ENCODE measurements at places on chromosomes 7 and 10.

DNA sequence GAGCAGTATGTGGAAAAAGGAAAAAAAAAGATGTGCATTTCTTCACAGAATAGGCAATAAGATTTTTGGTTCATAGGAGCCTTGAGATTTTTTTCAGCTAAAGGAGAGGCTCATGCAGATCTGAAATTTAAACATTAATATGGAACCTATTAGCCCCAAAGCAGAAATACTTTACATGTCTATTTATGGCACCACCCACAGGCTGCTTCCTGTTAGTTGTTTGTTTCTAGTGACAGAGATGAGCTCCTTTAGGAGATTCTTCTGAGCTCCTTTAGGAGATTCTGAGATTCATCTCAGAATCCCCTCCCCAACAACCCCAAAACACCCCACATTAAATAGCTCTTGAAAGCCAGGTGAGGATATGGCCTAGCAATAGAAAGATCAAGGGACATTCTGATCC lies 27.9 kb upstream of the HPS1 start:
- DNase-seq, result no peak

DNA sequence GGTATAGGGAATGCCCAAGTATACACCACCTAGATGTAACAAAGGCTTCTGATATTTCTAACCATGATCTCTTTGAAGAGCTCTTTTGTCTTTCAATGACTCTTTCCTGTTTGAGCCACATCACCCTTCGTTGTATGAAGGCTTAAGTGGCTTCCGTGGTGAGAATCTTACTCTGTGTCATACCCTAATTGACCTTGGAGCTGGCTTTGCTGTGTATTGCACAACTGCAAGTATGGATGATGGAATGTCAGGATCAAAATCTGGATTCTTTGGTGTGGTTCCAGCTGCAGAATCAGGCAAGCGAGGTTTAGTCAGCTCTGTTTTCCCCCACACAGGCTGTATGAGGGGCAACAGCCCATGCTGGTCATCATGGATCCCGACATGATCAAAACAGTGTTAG lies 16.0 kb downstream of the CYP3A43 start:
- DNase-seq, result no peak

DNA sequence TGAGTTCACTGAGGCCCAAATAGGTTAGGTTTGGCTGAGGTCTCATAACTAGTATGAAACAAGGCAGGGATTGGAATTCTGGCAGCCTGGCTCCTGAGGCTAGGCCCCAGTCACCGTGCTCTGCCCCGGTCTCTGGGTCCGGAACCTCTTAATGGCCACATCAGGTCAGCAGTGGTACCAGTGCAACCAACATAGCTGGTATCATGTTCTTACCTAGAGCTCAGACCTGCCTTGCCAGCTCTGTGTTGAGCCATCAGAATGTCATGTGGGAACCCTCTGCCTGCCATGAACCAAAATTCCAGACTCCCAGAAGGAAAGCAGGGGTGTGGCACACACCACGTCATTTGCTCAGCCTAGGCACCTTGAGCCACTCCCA lies 56.5 kb downstream of the ZNF467 start:
- DNase-seq, result no peak

DNA sequence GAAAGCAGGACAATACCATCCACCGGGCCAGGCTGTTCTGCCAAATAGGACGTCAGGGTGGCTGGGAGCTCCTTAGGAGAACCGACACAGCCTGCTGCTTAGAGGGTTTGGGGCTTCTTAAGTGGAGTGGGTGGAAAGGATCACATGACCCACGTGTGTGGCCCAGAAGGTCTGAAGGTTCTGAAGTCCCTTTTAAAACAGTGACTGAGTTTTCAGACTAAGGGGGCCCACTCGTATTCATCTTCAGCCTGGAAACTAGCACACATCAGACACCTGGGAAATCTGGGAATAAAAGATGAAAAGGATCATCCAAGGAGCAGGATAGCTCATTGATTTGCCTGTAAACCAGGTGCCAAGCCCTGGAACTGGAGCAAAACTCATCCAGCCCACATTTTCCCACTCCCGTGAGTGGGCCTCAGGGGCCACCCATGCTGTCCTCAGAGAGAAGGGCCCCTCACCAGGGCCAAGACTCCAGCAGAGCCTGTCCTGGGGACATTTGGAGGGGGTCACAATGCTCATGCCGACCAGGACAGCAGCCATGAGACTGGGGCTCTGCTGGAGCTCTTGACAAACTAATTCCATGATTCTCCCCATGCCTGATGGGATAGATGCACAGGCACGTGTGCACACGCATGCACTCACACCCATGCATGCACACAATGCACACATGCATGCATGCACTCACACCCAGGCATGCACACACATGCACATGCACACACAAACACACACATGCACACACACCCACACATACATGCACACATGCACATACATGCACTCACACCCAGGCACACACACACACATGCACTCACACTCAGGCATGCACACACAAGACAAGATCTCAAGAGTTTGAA lies 168.8 kb upstream of the PPP2R2D start:
- DNase-seq, result no peak

GRCh38 chr10:71765176-71765904 lies 8.0 kb downstream of the VSIR start:
- DNase-seq, result no peak

- no peak for DNase-seq
Observed at GRCh38 chr10:36109399-36110023, 467.4 kb upstream of the FZD8 start.

GRCh38 chr10:22624287-22624738 lies 90.1 kb downstream of the PIP4K2A start:
- DNase-seq, result no peak

DNA sequence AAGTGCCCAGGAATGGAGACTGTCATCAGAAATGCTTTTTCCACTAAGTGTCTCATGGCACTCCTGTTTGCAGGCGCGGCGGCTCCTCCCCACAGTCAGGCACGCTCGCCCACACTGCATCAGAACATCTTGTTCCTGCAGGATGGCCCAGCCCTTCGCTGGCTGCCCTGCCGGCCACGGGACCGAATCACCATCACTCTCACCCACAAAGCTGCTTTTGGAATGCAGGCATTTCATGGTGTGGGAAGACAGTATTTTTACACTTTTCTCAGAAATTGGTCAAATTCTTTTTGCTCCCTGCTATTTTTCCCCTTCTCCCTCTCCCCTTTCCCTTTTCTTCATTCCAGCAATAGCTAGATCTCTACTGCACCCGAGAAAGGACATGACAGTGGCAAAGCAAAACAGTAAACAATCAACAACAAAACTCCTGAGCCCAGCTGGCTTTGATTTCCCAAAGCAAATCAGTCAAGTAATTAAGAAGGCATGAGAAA lies 176.1 kb upstream of the TNS3 start:
- DNase-seq, result no peak

DNA sequence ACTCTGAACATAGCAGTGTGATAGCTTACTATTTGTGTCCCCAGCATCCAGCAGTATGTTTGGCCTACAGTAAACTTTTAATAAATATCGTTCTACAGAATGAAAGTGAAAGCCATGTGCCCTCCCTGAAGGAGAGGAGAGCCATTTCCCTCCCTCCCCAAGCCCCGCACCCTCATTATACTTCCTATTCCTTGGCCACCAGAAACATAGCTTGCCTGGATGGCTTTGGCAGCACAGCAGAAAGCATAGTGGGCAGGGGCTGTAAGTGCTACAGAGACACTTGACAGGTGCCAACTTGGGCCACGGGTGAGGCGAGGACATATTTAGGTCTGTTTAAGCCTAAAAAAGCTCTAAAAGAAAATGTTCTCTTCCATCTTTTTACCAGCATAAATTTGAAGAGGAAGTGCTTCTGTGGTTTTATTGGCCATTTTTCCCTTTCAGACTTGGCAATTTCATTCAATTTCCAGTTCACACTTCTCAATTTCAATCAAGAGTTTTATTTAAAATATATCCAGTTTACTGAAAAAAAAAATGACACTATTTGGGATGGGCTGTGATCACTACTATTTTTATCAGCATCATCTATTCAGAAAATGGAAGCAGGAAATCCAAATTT lies 12.7 kb downstream of the HHEX start:
- DNase-seq, result no peak

DNA sequence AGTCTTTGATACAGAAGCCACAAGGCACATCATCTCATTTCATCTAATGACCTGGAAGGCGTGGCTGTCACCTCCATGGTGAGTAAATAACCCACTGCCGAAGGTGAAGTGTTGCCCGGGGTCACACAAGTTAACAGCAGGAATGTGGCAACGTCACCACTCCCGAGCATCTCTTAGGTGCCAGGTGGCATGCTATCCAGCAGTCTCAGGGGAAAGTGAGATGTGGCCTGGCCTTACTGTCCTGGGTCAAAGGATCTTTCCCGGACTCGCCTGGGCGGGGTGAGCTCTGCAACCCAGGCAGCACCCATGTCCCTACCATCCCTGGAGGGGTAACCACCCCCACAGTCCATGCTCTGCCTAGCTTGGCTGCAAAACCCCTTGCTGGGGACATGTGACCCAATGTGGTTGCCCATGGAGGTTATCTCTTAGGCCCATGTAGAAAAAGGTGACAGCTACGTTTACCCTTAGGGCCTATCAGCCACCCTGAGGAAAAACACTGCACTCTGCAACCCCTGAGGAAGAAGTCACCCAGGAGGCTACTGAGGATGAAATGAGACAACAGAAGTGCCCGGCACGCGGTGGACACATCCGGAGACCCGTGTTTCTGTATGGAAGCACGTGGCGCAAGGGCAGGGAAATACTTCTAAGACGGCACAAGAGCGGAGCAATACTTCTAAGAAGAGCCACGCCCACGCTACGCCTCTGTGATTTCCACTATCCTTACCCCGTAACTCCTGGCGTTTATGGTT lies 52.0 kb downstream of the BAIAP2L1 start:
- DNase-seq, result no peak

GRCh38 chr10:102202386-102202785 lies 23.7 kb upstream of the ELOVL3 start:
- DNase-seq, result no peak

DNA sequence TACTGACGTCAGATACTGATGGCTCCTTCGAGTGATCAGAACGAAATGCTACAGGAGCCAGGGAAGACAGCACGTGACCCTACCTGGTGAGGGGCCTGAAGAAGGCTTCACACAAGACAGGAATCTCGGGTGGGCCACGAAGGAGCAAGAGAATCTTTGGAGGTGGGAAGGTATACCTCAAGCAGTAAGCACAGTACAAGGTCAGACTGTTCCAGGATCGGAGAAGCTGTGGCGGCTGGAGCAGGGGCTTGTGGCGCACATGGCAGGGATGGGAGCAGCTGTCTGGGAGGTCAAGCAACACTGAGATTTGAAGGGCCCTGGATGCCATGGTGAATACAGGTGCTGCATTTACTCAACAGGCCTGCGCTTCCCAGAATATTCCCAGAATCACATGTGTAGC lies 45.4 kb downstream of the C10orf143 start:
- DNase-seq, result no peak

GRCh38 chr10:71621231-71622153 lies 98.1 kb downstream of the C10orf105 start:
- DNase-seq, result no peak

- no peak for DNase-seq
Observed at GRCh38 chr10:63631991-63632390, 110.8 kb downstream of the REEP3 start.

DNA sequence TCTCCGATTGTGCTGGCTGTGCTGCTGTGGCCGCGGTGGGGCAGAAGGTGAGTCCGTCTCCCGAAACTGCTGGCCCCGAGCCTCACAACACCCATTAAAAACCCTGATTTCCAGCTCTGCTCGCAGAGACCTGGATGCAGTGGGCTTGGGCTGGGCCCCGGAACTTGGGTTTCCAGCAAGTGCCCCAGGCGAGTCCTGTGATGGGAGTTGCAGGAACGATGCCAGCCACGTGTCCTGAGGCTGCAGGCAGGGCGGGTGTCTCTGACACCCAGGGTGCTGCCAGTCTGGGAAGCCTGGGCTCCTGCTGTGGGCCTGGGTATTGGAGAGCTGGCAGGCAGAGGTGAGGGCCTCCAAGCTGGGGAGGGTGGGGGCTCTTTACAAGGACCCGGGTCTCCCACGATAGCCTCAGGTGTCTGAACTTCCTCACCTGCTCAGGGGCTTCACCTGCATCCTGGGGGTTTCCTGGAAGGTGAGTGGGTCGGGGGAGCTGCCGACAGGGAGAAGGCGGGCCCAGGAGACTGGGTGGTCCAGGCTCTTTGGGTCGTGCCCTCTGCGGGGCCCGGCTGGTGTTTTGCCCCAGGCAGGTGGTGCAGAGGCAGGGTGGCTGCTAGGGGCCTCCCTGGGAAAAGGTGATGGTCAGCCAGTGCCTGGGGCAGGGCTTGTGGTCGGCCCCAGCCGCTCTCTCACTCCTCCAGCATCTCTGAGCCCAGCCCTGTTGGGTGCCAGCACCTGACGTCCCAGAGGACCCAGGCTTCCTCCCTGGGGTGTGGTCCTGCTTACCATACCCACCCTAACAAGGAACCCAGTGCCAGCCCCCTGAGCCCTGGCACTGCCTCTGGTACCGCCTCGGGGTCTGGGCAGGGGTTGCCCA lies 180.3 kb downstream of the DNAJB6 start:
- DNase-seq, result no peak
